Myocyte (in vitro differentiated cells): ENCODE measurements at places on chromosomes 16 and 17.
A peak's percentile ranks its signal among the peaks of the same experiment; 100 is the strongest.

DNA sequence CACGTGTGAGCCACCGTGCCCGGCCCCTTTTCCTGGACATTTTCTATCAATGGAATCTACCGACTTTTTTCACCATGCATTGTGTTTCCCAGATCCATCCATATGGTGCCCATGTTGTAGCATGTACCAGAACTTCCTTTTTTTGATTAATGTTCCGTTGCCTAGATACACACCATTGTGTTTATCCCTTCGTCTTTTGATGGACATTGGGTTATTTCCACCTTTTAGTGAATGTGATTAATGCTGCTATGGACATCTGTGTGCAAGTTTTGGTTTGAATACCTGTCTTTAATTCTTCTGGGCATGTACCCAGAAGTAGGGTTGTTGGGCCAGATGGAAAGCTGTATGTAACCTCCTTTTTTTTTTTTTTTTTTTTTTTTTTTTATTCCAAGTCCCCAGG lies 79.8 kb downstream of the NT5M start:
- DNase-seq = no peak

GRCh38 chr16:63618896-63619485 lies 1502.9 kb downstream of the CDH11 start:
- no peak for DNase-seq

GRCh38 chr16:1277617-1278282 lies 21.9 kb downstream of the TPSD1 start:
- DNase-seq = no peak

DNA sequence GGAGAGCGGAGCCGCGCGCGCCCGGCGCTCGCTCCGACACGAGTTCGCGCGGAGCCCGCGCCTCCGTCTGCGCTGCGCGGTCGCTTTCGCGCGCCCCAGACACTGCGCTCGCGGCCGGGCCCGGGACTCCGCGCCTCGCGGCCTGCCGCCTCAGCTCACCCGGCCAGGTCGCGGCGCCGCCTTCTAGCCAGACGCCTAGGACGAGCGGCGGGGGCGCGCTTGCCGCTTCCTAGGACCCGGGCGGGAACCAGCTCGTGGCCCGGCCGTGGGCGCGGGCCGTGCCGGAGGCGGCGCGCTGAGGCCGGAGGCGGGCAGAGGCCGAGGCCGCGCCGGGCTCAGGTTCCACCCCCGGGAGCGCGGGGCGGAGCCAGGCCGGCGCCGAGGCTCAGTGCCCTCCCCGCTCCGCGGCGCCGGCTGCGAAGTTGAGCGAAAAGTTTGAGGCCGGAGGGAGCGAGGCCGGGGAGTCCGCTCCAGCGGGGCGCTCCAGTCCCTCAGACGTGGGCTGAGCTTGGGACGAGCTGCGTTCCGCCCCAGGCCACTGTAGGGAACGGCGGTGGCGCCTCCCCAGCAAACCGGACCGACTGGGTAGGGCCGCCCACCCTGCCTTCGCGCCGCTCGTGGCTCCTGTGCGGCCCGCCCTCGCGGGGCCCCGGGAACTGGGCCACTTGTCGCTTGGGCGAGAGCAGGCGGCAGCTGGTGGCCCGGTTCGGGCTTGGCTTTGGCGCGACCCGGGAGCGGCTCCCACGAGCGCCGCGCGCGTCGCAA lies at the start of gene SPHK1:
TSS of gene SPHK1 (plus strand) at position 388 of the 765 bp plus-strand sequence. CDS start 1,036 bp downstream, outside the sequence.
- DNase-seq = peak; percentile 79

GRCh38 chr17:57033296-57033695 lies 51.8 kb upstream of the AKAP1 start:
- DNase-seq = peak; percentile 70

DNA sequence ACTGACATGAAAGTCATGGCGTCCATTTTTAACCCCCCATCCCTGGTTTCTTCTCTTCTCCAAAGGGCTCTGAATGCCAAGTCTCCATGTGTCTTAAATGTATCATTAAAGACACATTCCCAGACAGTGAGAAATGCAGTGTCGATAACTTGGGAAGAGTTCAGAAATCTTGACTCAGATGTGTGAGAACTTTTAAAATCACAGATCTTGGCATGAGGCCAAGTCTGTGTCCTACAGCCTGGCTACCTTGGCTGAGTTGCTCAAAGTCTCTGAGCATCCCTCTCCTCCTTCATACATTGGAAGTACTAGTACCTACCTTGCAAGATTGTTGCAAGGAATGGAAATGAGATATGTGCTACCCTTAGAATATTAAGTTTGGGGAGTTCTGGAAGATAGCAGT lies 1046.5 kb upstream of the RBFOX1 start:
- no peak for DNase-seq

DNA sequence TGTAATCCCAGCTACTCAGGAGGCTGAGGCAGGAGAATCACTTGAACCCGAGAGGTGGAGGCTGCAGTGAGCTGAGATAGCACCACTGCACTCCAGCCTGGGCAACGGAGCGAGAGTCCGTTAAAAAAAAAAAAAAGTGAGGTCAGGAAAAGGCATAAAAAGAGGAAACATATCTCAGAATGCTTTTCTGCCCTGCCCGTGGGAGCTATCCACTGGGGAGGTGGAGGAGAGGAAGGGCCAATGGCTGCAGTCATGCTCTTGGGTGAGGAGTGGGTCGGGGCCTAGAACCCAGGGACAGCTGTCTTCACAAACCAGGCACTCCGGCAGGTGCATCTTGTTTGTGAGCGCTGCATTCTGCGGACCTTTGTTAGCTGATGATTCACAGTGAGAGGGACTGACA lies 60.0 kb upstream of the CDC42EP4 start:
- no peak for DNase-seq

GRCh38 chr16:11201498-11202259 lies 54.3 kb downstream of the SOCS1 start:
- DNase-seq = peak; percentile 53

DNA sequence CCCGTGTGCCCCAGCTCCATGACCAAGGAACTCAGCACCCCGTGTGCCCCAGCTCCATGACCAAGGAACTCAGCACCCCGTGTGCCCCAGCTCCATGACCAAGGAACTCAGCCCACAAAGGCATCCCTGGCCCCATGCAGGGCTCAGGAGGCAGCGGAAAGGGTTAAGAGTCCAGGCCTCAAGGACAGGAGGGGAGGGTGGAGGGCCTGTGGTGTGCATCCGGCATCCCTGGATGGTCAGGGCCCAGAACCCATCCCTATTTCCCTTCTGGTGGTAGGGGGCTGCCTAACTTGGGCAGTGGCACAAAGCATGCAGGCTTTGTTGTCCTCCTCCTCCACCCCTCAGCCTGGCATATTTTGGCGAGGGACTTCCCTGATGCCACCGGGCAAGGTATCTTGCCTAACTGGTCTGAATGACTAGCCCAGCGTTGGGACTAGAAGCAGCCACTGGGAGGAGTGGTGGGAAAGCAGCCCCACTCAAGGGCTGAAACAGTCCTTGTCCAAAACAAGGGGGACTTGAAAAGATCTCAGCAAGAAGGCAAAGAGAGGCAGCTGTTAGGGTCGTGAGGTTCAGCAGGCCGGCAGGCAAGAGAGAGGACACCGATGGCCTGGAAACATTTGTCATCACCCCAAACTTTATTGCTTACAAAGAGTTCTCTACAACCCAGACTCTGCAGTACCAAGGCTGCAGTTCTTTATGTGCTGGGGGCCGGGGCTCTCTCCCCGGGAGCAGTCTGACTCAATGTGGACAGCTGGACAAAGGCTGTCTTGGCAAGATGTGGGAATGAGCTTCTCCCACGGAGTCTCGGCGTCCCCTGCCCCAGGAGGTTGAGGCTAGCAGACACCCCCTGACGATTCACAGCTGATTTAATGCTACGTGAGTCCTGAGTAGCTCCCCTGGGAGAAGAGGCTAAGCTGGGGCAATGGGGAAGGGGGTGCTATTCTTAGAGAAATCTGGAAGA lies 902 bp upstream of the SPATA32 start:
- peak; percentile 87 for DNase-seq

GRCh38 chr17:30380643-30381339 lies 2.1 kb downstream of the CPD start:
- DNase-seq = no peak

DNA sequence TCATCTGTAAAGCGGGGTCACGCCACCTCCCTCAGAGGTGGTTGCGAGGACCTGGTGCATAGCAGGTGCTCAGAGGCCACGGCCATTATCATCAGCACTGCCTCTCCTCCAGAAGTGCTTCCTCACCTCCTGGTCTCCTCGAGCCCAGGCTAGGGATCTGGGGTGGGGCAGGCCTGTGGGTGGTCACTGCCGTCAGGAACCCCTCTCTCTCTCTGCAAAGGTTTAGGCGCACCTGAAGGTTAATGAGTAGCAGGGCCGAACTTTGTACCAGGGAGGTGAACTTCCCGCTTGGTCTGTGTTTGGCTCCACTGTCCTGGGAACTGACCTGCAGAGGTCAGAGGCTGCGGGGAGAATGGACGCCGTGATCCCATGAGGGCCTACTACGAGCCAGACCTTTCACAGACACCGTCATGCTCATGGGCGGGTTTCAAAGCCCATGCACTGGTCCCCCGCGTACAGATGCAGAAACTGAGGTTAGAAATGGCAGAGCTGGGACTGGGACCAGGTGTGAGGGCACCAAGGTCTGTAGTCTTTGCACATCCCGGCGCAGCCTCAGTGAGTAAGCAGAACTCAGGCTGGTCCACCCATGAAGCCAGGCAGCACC lies 13.8 kb downstream of the JUP start:
- no peak for DNase-seq

DNA sequence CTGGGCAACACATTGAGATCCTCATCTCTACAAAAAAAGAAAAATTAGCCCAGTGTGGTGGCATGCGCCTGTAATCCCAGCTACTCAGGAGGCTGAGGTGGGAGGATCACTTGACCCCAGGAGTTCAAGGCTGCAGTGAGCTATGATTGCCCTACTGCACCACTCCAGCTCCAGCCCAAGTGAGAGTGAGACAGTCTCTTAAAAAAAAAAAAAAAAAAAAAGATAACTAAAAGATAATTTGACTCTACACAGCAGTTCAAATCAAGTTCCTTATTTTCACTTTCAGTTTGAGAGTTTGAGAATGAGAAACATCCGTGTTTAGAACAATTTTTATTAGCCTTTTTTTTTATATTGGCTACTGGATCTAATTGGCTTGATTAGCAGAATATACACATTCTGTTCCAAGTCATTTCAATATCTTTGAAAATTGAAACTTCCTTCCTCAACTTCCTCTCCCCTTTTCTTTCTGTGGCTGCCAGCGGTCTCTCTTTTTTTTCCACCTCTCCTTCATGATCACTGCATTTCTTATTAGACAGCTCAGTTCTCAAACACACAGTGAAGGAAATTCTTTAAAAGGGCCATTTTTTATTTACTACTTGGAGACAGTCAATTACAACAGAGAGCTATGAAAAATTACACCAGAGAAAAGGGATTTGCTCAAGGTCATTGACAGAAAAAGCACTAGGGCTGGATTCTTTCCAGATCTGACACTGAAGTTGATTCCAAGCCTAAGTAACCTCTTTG lies 4.5 kb upstream of the ACSF2 start:
- no peak for DNase-seq

DNA sequence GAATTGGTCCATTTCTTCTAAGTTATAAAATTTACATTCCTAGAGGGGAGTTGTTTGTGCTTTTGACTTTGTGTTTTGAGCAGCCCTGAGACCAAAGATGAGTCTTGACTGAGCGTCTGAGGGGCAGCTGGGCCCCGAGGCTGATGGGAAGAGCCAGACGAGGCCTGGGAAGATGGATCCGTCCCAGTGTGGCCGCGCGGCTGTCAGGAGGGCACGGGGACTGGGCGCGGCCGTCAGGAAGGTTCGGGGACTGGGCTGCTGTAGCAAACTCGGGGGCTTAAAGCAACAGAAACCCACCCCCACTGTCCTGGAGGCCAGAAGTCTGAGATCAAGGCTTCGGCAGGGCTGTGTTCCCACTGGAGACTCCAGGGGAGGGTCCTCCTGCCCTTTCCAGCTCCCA lies 38.2 kb upstream of the GNG13 start:
- DNase-seq = no peak

DNA sequence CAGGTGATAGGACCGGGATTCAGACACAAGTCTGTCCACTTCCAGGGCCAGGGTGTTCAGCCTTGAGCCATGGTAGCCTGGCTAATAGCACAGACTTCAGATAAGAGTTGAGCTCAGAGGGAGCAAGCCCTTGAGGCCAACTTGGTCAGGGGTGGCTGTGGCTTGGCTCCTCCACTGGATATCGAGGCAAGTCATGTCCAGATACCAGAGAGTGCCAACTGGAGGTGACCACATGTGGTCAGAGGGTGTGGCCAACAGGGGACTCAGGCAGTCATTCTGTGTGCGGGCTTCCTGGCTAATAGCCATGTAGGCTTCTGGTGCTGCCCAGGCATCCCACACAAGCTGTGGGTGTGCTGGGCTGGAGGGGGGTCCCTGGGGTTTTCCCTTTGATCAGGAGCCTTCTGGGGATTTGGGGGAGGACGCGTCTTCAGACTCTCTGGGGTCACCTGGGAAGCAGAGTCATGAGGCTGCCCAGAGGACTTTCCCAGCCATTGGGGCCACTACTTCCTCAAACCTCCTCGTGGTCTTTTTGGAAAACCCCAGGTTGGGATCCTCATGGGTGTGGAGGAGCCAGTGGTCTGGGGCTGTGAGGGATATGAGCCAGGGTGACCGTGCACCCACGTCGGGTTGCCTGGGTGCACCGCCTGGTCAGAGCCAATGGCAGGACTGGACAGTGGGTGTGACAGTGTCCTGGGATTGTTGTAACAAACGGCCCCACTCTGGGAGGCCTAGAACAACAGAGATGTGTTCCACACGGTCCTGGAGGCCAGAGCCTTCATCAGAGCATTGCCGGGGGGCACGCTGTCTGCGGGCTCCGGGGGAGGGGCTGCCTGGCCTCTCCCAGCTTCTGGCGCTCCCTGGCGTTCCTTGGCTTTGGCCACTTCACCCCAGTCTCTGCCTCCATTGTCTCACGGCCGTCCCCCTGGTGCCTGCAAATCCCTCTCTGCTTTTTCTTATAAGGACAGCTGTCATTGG lies 25.0 kb downstream of the COX4I1 start:
- DNase-seq = peak; percentile 71

GRCh38 chr16:9090101-9090959 lies 1.1 kb upstream of the HAPSTR1 start:
- DNase-seq = no peak

GRCh38 chr17:10285896-10286295 lies 86.9 kb downstream of the MYH13 start:
- DNase-seq = no peak

DNA sequence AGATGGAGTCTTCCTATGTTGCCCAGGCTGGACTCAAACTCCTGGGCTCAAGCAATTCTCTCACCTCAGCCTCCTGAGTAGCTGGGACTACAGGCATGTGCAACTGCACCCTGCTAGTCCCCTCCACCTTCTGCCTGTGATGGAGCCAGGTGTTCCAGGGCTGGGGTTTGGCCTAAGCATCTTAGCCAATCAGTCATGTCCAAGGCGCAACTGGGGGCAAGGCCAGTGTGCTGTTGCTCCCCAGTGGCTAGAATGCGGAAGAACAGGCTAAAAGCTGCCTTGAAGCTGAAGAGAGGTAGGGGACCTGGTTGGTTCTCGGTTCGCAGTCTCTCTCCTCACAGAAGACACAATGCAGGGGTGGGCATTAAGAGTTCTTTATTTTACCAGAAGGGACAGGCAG lies 18.6 kb downstream of the FLOT2 start:
- peak; percentile 39 for DNase-seq
